ENCODE measurements at places on chromosomes 12 and 14. TPM values are rescaled to one million over a fixed set of nuclear protein-coding genes. Genes with fewer than 3 reads are reported as not detected.

Gene NR1H4
- total RNA-seq = not detected

Gene PIANP
- total RNA-seq = not detected

Gene SLC5A8
- not detected for total RNA-seq

Gene TBC1D30
- total RNA-seq = 30.2 TPM

Gene MUCL1
- total RNA-seq = not detected

Gene TAS2R9
- total RNA-seq = not detected

Gene CLEC4C
- total RNA-seq = not detected

Gene SPIC
- total RNA-seq = not detected

Gene WNT1
- not detected for total RNA-seq

Gene HCAR3
- not detected for total RNA-seq

Gene NRXN3
- under 0.01 TPM for total RNA-seq

Gene WBP11
- 4.5 TPM for total RNA-seq

Gene ADAM21
- 0.30 TPM for total RNA-seq

Gene OR5AU1
- not detected for total RNA-seq

Gene ATL1
- 1.4 TPM for total RNA-seq

Gene CCDC198
- total RNA-seq = not detected

Gene IFI27
- 748 TPM for total RNA-seq

Gene HHIPL1
- 2.6 TPM for total RNA-seq

Gene DAD1
- total RNA-seq = 364 TPM

Gene ZDHHC22
- total RNA-seq = not detected

Gene POTEM
- total RNA-seq = not detected

Gene PLCZ1
- total RNA-seq = under 0.01 TPM

Gene LRP1-AS
- not detected for total RNA-seq

Gene SMIM41
- total RNA-seq = not detected

Gene POTEG
- not detected for total RNA-seq

Gene A2M
- total RNA-seq = 3.5 TPM

Gene AQP2
- not detected for total RNA-seq

Gene ZBTB42
- total RNA-seq = 5.8 TPM

Gene EML5
- 0.15 TPM for total RNA-seq

Gene TMEM63C
- 0.32 TPM for total RNA-seq

Gene RDH11
- 130 TPM for total RNA-seq

Gene FITM1
- under 0.01 TPM for total RNA-seq

Gene KLHL33
- total RNA-seq = not detected

Gene CD9
- total RNA-seq = 973 TPM

Gene SCARB1
- total RNA-seq = 25.4 TPM

Gene CLEC1A
- 24.4 TPM for total RNA-seq

Measured in epithelial cell of umbilical artery (primary cell).